AG04450 (cell line): ENCODE measurements at places on chromosomes 2 and 18.

DNA sequence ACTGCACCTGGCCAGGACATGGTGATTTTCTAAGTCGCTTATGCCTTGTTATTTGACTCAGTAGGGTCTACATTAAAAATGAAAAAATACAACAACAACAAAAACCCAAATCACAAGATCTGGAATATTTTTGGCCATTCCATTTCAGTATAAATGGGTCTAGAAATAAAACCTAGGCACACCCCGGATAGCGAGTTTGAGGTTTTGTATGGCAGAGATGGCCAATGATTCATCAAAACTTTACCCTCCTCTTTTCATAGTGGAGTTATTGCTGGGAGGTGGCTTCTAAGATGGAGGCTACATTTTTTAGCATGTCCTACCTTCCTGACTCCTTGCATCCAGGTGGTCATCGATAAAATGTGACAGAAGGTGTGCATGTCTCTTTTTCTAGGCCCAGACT, 49.3 kb upstream of the PELI1 start:
- no peak for DNase-seq

GRCh38 chr2:30223413-30223874, 7.9 kb upstream of the LBH start:
- DNase-seq = no peak

- no peak for DNase-seq
Observed at GRCh38 chr2:38731684-38732221, 19.4 kb downstream of the SRSF7 start.

DNA sequence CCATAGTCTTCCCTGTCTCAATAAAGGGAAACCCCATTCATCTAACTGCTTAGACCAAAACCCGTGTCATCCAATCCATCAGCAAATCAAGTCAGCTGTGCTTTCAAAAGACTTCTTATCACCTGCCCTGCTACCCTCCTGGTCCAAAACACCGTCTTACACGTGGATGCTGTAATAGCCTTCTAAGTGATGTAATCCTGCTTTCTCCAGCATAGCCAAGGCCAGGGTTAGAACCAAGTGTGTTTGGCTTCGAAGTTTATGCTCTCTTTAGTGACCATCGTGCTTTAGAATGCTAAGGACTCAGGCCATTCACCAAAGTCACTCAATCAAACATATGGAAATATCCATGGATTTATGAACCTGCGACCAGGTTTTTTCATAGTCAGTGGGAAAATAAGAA, 25.5 kb downstream of the NEB start:
- no peak for DNase-seq

- no peak for DNase-seq
Observed at GRCh38 chr2:31020713-31021112, 117.5 kb downstream of the GALNT14 start.

- no peak for DNase-seq
Observed at GRCh38 chr2:230068016-230068650, 591 bp downstream of the SLC16A14 start.

- DNase-seq = no peak
Observed at GRCh38 chr18:46718501-46719341, 38.1 kb downstream of the ST8SIA5 start.

GRCh38 chr2:30693821-30694281, 113.4 kb downstream of the CAPN13 start:
- no peak for DNase-seq

- DNase-seq = no peak
Observed at GRCh38 chr2:47437287-47437686, 34.3 kb downstream of the MSH2 start.

GRCh38 chr18:6928359-6928758, 189.2 kb downstream of the LAMA1 start:
- no peak for DNase-seq

- DNase-seq = peak; percentile 6
Observed at GRCh38 chr2:187774551-187775071, 220.4 kb upstream of the TFPI start.

DNA sequence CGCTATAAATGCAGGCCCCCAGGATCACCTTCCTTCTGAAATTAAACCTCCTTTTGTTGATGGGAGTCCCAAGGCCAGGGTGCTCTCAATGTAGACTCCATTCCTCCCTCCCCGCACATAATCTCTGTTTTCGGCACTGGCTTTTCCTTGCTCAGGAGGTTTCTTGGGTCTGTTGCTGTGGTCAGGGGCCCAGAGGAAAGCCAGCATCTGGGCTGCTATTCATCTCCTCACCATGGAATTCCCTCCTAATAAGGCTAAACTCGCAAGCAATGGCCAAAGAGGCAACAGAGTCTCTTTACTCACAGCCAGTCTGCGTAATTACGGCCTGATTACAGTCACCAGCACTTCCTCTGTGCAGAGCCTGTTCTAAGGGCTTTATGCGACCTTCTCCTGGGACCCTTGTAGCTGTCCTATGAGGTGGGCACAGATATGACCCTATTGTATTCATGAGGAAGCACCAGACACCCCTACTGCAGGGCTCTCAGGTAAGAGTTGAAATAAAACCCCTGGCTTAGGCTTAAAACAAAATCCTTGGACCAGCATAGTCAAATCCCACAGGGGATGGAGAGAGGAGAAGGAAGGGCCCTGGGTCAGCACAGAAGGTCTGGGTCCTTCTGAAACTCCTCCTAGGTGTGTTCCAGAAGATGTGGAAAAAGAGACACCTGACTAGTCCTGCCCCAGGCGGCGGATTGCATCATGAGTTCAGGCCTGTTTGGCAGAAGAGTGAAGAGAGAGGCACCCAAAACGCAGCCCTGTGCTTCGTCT, 105.0 kb upstream of the SH3BP4 start:
- DNase-seq = no peak
